ENCODE measurements at places on chromosomes 1 and 21.
A peak's percentile ranks its signal among the peaks of the same experiment; 100 is the strongest.

- DNase-seq: no peak
These were observed 18.1 kb downstream of the ARHGEF2 start for GRCh38 chr1:155960081-155960745.

GRCh38 chr1:20666804-20667203 is 5.6 kb upstream of the DDOST start:
- no peak for DNase-seq

DNA sequence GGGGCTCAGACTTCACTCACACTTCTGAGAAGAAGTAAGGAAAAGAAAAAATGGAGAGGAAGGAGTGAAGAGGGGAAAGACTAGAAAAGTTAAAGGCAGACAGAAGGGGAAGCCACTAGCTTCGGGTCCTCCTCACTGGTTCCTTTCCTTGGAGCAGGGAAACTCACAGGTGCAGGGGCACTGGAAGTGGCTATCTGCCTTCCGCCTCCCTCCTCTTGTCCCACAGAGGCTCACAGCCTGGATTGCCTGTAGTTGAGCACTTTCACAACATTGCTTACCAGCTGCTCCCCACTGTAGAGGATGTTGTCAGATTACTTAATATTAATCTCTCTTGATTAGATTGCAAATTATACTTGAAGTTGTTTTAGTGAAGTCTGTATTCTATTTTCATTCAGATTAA is 21.6 kb upstream of the ABCA4 start:
- DNase-seq: no peak

DNA sequence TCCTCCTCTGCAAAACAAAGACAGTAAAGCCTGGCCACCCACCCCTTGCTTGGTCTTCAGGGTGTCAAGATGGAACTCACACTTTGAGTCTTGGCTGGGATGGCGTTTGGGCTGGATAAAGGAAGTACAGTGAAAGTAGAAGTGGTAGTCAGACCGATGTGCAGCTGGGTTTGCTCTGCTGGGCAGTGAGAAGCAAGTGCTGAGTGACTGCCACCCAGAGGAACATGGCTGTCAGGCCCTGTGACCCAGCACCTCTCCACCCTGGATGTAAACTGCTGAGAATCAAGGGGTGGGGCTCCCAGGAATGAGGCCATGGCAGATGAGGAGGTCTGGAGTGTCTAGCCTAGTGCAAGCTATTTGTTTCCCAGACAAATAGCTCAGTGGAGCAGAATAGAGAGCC is 51.2 kb downstream of the POFUT2 start:
- no peak for DNase-seq

DNA sequence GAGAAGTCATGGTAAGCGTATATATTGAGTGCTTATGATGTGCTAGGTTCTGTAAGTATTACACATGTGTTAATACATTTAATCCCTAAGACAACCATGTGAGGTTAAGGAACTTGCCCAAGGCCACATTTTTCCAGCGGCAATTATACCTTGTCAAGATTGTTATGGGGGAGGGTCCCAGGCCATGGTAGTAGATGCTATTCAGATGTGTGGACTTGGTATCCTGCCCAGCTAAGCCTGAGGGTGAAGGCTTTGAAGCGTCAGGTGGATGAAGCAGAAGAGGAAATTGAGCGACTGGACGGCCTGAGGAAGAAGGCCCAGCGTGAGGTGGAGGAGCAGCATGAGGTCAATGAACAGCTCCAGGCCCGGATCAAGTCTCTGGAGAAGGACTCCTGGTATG is 3.6 kb upstream of the TUFT1 start:
- DNase-seq: no peak

- DNase-seq: no peak
These were observed 178.7 kb upstream of the RUNX1 start for GRCh38 chr21:35227786-35228185.

DNA sequence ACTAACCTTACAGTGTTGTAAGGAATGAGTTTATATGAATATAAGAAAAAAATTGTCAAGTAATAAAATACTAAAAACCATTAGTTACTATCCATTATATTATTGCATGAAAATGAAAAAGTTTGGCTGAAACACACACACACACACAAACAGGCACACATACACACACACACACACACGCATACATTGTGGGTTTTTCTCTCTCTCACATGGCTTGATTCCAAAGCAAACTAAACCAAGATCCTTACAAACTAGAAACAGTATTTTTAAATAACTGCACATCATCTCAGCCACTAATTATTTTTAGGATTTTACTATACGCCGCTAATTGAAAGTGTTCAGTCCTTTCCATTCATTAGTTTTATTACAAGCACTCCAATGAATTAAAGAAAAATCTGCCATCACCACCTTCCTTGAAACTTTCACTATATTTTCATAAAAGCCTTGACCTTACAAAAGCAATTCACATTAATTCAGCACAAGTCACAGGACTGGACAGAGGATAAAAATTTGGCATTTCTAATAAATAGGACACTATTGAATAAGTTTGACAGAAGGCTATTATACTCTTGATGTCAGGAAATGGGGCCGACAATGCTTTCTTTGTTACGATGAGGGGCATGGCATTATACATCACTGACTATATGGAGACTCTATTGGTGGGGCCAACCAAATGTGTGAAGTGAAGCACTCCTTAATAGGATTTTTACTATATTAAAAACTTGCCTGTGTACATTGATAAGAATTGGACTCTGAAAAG is 187.0 kb upstream of the ESRRG start:
- DNase-seq: no peak

GRCh38 chr1:212667223-212668139 is 32.2 kb downstream of the BATF3 start:
- DNase-seq: no peak

GRCh38 chr1:117416546-117417125 is 49.4 kb downstream of the MAN1A2 start:
- DNase-seq: no peak

GRCh38 chr1:187721216-187721615 is 892.5 kb downstream of the PLA2G4A start:
- DNase-seq: no peak

- DNase-seq: no peak
These were observed 29.7 kb upstream of the GRIK3 start for GRCh38 chr1:37064039-37064438.

DNA sequence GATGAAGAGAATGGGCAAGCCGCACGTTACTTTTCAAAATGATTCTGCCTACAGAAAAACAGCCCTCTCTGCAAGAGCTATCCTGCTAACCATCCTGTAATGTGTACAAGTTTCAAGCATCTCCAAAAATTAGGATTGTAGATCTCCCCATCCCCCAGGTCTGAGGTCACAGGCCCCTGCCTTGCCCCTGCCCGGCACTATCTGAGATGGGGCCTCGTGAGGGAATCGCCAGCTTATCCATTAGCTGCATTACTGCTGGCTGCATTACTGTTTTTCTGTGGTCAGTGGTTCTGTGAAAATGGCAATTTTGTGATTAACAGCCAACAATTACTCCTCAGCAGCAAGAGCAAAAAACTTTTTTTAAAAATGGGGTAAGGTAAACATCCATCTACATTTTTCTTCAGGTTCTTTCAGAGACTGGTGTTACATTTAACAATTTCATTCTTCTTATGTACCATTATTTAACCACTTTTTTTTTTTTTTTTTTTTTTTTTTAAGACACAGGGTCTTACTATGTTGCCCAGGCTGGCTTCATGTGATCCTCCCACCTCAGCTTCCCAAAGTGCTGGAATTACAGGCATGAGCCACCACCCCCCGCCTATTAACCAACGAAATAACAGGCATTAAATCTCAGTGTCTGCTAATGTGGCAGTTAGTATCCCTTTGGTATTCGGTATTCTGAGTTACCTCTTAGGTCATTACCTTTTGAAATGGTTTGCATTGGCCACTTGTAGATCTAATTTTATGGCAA is 83.8 kb downstream of the MRPL37 start:
- no peak for DNase-seq

GRCh38 chr1:14887764-14888350 is 265.7 kb upstream of the TMEM51 start:
- DNase-seq: no peak

DNA sequence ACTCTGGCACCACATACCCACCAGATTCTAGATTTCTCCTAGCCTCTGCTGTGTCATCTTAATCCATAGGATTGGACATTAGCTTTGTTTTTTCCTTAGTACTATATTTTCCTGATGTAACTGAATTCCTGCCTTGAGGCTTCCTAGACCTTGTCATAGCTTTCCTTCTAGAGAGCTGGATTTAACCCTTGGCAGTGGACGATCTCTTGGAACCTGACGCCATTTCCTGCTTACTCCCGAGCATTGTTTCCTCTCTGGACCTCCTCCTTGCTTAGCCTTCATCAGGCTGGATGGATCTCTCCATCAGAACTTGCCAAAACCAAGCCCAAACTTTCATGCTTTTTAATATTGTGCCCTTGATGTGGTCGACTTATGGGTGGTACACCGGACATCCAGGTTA is 1.5 kb downstream of the APOBEC4 start:
- no peak for DNase-seq

- DNase-seq: no peak
These were observed 568 bp downstream of the TRIM45 start for GRCh38 chr1:117120774-117121588.

GRCh38 chr1:44021156-44021555 is 10.1 kb downstream of the SLC6A9 start:
- no peak for DNase-seq

- peak; percentile 19 for DNase-seq
These were observed 5.9 kb downstream of the RFX5 start for GRCh38 chr1:151340870-151341754.

DNA sequence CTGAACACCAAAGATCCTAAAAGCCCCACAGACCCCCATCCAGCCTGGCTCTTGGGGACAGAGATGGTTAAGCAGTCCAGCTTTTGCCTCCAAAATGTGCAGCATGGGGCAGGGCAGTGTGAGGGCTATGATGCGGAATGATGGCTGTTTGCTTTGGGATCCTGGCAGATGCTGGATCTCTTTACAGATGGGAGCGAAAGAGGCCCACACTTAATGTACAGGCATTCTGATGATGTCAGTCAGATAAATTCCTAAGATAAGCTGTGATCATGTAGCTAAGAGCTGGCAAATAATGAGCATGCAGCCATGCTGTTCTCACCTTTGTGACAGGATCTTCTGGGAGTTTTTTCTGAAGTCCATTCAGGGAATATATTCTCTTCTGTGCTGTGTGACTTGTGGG is 17.6 kb upstream of the KCNQ4 start:
- no peak for DNase-seq

- peak; percentile 54 for DNase-seq
These were observed 98.2 kb downstream of the PGBD5 start for GRCh38 chr1:230327892-230328284.

DNA sequence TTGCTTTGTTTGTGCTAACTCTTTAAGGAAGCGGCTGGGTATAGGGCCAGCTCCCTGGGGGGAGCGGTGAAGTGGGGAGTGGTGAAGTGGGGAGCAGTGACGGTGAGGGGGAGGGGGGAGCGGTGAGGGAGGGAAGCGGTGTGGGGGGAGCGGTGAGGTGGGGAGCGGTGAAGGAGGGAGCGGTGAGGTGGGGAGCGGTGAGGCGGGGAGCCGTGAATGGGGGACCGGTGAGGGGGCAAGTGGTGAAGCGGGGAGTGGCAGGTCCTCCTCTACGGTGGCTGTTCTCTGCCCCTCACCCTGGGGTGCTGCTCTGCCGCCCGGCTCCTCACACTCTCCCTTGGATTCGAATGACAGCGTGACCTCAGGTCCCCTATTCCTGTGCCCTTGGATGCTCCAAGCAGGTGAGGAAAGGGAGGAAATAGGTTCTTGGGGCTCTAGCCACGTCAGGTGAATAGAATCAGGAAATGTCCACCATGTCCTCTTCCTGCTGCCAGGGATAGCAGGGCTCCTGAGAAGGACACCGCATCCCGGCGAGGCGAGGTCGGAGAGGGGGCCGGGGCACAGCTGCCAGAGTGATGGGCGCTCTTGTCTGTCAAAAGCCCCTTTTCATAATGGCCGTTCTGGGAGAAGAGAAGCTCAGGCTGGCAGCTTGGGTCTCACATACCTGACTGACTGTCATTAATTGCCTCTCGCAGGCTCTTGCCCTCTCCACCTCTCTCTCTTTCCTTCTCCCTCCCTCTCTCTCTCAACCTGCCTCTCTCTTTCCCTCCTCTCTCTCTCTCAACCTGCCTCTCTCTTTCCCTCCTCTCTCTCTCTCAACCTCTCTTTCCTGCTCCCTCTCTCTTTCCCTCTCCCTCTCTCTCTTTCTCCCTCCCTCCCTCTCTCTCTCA is 134.2 kb downstream of the PGBD5 start:
- DNase-seq: no peak

DNA sequence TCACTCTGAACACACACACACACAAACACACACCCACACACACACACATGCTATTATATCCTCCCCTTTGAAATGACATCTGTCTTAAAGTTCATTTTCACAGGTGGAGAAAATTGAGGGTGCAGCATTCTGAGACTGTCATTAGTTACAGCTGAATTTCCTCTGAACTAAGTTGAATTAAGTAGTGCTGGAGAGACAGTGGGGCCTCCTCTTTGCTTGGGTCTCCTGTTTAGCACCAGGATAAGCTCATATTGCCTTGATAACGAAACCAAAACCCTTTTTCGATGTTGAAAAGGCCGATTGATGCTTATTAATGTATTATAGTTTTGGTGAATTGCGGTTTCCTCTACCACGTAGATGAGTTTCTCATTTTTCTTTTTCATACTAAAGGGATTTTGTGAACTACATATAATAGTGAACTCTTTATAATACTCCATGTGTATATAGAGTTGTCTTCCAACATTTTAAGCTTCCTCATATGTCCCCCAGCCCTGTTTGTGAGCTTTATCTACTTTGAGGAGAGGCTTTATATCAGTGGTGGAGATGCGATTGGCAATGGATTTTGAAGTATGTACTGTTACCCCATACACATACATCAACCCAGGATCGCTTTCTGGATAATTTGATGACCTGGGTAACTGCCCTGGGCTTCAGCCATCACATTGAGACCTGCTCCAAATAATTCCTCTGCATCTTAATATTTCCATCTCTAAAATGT is 17.4 kb downstream of the DYNLT5 start:
- DNase-seq: no peak

DNA sequence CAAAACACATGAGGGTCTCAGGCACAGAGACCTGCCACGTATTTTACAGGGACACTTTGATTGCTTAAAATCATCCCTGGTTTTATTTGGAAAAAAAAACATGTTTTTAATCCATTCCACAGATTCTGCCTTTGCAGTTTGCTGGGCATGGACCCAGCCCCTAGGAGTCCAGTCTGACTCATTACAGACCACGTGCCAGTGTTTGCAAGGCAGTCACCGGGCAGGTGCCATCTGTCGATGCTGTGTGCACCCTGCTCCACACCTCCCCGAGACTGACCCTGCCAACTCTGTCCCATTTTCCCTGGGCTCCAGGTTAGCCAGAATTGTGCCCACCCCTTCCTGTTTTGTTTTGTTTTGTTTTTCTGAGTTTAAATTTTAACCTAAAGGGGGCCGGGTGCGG is 148.4 kb upstream of the TMEM51 start:
- DNase-seq: no peak

- no peak for DNase-seq
These were observed 191.0 kb downstream of the TPR start for GRCh38 chr1:186183970-186184628.

GRCh38 chr1:105326886-105327285 is 1577.2 kb downstream of the AMY1C start:
- DNase-seq: no peak

All from activated CD4-positive, alpha-beta T cell treated with anti-CD3 and anti-CD28 coated beads, Interleukin-2, amount 50 U/mL, for 48 hours (primary cell).